Activated T-helper 1 cell treated with anti-CD3 and anti-CD28 coated beads, Interleukin-12 subunit alpha, Interleukin-12 subunit beta, Interleukin-2, Interleukin-4 antibody, amounts not matched to agents 30 ng/mL and 10 ng/mL and 1 ng/mL, durations not matched to agents 14 hours and 24 hours and 36 hours (primary cell): ENCODE measurements at places on chromosomes 1 and 21. TPM values are rescaled to one million over a fixed set of nuclear protein-coding genes. Genes with fewer than 3 reads are reported as not detected.
A peak's percentile ranks its signal among the peaks of the same experiment; 100 is the strongest.

DNA sequence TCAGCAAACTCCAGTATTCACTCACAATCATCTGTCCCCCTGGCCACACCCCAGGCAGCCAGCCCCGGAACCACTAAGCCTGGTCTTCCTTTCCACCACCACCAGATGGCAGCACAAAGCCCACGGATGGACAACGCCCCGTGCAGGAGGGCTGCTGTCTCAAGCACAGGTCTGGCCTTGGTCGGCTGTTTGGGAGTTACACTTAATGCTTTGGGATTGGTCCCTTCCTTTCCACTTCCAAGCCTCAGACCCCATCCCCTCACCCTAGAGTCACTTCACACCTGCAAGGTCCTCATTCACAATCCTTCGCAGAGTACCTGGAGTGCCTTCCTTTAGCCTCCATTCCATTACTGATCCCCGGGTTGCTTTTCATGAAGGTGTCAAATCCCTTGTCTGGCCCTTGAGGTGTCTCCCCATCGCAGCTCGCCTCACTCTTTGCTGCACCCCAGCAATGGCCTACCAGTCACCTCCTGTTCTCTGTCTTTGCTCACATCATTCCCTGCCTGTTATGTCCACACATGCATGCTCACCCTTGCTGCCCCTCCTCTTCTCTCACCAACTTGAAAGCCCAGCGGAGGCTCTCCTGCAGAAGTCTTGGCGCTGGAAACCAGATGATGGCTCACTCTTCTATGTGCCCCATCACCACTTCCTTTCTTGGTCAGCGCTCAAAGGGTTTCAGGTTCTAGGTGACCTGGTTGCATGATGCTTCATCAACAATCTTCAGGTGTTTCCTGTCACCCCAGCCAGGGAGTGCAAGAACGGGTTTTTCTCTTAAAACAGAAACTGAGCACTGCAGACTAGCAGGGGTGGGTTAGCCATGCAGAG, 24.9 kb upstream of the KCNA2 start:
- H3K27ac ChIP-seq: no peak overlapping the region
- no peaks in the 10 kb centered on the region for H3K27me3 ChIP-seq
- peaks cover 67% of the 10 kb centered on the region for H3K4me1 ChIP-seq
- no peak overlapping the region for H3K4me3 ChIP-seq

- peaks cover 21% of the 10 kb centered on the region for H3K27me3 ChIP-seq
- H3K36me3 ChIP-seq: no peaks in the 10 kb centered on the region
- DNase-seq: no peak
- no peaks in the 10 kb centered on the region for H3K4me1 ChIP-seq
- no peak overlapping the region for H3K27ac ChIP-seq
Measured at GRCh38 chr1:206979379-206980043, 9.3 kb upstream of the FCAMR start.

GRCh38 chr1:230746617-230747016, 571 bp upstream of the CAPN9 start:
- DNase-seq: no peak
- H3K36me3 ChIP-seq: no peaks in the 10 kb centered on the region
- H3K4me1 ChIP-seq: no peaks in the 10 kb centered on the region
- H3K27me3 ChIP-seq: peaks cover 3% of the 10 kb centered on the region

DNA sequence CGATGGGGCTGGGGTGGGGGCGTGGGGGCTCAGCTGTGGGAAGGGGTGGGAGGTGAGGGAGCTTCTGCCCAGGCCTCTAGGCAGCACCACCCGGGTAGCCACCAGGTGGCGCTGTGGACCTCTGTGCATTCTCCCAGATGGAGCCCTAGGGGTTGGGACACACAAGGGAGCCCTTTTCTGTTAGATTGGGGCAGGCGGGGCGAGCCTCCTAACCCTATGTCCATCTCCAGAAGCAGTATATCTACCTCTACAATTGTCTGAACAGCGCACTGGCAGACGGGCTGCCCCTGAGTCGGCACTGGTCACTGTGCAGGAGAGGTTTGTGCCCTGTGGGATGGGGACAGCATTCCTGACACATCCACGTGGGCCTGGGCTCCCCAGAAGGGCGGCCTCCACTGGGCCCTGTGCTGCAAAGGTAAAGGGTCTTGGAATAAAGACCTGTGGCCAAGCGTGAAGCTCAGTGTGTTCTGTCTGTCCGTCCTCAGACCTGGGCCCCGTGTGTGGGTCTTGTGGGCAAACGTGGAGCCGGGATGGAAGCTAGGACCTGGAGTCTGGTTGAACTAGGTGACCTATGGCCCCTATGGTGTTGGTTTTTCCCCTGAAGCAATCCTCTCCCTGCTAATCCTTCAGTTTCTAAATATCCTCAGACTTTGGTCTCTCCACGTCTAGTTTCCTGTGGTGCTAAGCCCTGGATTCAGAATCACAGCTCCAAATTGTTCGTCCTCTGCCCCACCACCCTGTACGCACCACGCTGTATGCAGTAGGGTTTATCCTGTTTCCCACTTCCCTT, 4.4 kb upstream of the LGR6 start:
- peaks cover 14% of the 10 kb centered on the region for H3K27me3 ChIP-seq
- no peak overlapping the region for H3K27ac ChIP-seq
- peaks cover 8% of the 10 kb centered on the region for H3K4me1 ChIP-seq
- peak; percentile 58 for DNase-seq
- no peak overlapping the region for H3K4me3 ChIP-seq

- no peak for DNase-seq
- H3K27ac ChIP-seq: no peak overlapping the region
- no peaks in the 10 kb centered on the region for H3K27me3 ChIP-seq
- H3K4me3 ChIP-seq: no peak overlapping the region
- H3K36me3 ChIP-seq: no peaks in the 10 kb centered on the region
Measured at GRCh38 chr1:17763995-17764394, 8.9 kb downstream of the ACTL8 start.

Gene TTC39A
- total RNA-seq: 0.12 TPM in 1 of 2 replicates, not detected in the other
